Stimulated activated CD4-positive, alpha-beta T cell treated with anti-CD3 and anti-CD28 coated beads, Interleukin-4, amount 100 ng/mL, for 1 hour (primary cell): ENCODE measurements at places on chromosomes 7 and 10.

DNA sequence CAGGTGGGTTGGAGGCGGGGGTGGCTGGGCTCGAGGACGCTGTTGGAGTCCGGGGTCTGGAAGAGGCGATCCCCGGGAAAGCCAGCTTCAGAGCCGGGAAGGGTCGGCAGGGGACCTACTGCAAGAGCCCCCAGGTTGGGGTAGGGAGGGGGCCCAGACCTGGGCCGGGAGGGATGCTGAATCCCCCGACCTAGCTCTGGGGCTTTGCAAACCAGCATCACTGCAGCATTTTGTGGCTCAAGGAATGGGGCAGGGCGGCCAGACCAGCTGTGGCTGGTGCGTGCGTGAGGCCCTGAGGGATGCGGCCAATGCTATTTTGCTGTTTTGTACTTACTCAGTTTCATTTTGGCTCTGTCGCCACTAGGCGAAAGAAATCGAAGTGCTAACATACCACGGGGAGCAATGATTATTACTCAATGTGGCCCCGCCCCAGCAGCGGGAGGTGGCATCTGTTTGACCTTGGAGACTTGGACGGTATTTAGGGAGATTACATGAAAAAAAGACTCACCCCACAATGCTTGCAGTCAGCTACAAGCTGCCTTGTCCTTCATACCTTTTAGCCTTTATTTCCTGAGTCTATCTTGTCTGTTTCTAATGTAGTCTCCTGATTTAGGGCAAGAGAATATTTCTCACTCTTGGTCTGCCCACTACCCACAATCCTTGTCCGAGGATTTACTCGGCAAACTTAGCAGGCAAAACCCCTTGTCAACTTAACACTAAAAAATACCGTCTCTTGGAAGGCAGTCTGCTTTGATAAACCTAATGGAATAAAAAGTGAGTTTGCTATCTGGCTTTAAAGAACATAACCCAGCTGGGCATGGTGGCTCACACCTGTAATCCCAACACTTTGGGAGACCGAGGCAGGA lies 16.2 kb downstream of the HSPB1 start:
- DNase-seq: peak; percentile 56

DNA sequence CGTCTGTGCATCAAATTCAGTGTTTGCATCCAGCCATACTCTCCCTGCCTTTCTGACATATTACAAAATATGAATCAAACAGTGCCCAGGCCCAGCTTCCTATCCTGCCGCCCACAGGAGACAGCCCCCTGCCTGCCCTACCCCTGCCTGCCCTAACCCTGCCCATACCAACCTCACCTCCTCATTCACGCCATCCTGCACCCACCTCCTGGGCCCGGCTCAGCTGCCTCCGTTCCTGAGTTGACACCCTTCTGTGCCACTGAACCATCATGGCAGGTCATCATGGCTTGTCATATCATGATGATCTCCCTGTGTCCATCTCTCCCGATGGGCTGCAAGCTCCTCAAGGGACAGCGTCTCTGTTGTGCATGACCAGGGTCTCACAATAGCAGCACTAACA lies 72.3 kb downstream of the TNS3 start:
- no peak for DNase-seq

DNA sequence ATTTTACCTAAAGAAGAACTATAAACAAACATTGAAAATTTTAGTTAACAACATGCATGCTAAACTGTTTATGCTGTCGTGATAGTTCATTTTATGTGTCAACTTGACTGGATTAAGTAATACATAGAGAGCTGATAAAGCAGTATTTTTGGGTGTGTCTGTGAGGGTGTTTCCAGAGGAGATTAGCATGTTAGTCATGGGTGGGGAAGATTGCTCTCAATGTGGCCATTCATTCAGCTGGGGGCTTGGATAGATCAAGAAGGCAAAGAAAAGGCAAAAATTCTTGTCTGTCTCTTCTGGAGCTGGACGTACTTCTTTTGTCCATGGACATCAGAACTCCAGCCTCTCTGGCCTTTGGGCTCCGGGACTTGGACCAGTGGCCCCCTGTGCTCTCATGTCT lies 172.9 kb upstream of the SEMA3E start:
- no peak for DNase-seq

- DNase-seq: no peak
Measured at GRCh38 chr7:13988731-13989125, 738 bp downstream of the ETV1 start.

- DNase-seq: no peak
Measured at GRCh38 chr7:49771427-49772176, 1.8 kb upstream of the VWC2 start.

- DNase-seq: no peak
Measured at GRCh38 chr10:117476716-117477115, 65.8 kb upstream of the EMX2 start.
